Ovary (tissue), 10 donors: ENCODE measurements at places on chromosomes 2 and 18. TPM values are rescaled to one million over a fixed set of nuclear protein-coding genes. Genes with fewer than 3 reads are reported as not detected.

The PPM1B gene
- 27.6 TPM for polyA plus RNA-seq

The FSHR gene
- polyA plus RNA-seq = 1.2 TPM

The PRKAG3 gene
- not detected for polyA plus RNA-seq

The FEV gene
- not detected for polyA plus RNA-seq

The DYNAP gene
- polyA plus RNA-seq = not detected
